ENCODE measurements at places on chromosomes 3 and 15.
A peak's percentile ranks its signal among the peaks of the same experiment; 100 is the strongest.

DNA sequence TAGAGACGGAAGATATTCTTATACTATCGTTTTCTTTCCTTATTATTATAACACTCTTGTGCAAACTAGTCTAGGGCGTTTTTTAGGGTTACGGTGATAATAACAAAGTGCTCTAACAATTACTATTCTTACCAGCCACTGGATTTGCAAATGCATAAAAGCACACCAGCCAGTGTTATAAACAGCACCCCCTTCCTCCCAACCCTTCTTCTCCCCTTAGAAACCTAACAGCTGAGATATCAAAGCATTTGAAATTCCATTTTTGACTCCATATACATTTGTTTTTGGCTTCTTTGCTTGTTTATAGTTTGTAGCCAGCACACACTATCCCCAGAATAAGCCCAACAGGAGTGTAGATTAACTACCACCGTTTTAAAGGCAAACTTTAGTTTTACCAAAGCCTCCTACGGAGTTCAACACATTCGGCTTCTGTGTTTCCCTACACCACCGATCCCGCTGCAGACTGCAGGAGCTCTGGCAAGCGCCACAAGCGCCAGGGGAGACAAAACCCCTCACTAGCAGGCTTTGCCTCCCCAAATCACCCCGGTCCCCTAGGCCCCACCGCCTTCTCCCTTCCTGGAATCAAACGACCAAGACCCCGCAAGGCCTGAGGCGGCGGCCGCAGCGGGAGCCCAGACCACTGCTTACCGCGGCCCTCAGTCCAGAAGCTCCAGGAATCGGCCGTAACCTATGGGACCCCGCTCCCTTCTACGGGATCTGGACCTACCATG, 461 bp downstream of the COPB2 start:
- DNase-seq: no peak

DNA sequence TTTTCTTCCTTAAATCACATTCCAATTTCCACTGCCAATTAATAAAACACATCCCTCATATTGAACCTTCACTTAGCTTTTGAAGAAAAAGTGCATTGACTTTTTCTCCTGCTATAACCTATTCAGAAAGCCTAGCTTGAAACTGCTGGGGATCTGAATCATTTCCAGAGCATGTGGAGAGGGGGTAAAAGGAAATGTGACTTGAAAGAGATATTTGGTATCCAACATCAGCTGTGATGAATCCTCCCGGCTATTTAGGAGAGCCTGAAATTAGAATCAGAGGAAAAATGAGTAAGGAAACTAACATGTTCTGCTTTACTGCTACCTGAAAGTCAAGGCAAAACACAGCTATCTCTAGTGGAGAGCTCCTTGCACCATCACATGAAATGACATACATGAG, 2.6 kb upstream of the GNB5 start:
- no peak for DNase-seq

DNA sequence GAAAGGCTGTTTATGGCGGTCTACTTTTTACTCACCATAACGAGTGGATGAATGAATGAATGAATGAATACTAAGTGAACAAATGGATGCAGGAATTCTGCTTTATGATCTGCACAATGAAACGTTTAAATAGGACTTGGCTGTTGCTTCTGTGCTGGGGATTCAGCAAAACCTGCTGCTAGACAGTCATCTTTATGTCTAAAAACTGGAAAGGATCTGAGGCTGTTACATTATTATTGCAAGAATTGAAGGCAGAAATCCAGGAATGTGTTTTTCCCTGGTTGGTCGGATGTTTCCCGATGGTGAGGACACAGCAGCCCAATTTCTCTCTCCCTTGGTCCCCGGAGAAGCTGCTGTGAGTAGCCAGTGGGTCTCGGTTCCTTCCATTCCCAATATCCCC, 94.2 kb downstream of the GABRG3 start:
- no peak for DNase-seq

DNA sequence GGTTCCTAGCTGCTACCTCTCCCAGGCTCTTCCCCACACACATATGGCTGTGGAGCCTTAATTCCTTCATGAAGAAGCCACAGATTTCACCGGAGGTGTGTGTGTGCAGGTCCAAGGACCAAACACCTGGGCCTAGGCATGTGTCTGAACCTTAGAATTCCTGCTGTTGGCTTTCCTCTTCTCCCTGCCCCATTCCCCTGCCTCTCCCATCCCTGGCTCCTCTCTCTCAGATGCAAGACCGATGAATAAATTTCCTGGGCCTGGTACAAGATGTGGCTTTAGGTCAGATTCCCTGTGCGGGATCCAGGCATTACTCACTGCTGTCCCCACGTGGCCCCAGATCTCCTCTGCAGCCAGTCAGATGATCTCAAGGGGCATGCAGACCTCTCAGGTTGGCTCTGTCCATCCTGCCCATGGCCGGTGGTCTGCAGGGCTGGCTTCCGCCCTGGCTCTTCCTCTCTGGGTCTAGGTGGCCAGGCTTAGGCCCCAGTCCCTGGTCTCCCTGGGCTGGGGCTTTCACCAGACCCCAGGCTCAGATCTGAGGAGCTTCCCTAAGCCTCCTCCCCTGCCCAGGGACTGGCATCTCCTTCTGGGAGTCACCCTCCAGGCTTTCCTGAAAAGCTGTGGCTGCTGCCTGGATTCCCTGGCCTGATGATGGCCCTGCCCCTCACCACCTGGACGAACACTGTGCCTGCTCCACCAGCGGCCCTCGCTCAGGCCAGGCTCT, 20.5 kb downstream of the CCR9 start:
- no peak for DNase-seq

DNA sequence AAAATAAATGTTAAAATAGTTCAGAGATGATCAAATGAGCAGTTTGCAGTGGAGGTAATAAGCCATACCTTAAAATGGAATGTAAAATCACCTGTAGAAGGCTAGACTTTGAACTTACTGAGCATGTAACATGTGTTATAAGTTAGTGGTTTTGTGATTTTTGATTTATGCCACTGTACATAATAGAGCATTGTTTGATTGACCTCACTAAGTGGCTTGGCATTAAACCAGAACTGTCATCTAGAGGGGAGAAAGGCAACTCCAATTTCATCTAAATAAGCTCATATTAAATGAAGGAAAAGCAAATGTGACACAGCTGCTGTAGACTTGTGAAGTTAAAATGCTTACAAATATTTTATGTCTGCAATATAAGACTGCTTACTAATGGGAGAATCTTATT, 387.9 kb downstream of the ZIC1 start:
- DNase-seq: no peak

- no peak for DNase-seq
Observed at GRCh38 chr3:48273594-48274211, 32.8 kb downstream of the ZNF589 start.

DNA sequence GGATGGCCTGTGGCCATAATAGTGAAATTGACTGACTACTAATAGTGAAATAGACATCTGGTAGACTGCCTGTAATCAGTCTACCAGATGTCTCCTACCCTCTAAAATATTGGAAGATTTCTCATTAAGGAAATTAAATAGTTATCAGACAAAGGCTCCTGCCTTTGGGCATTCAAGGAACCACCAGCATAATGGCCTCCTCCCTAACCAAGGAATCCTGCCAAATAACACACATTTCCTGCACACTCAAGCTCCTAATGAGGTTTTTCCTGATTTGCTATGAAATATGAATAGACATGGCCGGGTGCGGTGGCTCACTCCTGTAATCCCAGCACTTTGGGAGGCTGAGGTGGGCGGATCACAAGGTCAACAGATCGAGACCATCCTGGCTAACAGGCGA, 14.6 kb downstream of the NUSAP1 start:
- DNase-seq: no peak

- DNase-seq: no peak
Observed at GRCh38 chr3:120162400-120162799, 68.2 kb upstream of the GSK3B start.

DNA sequence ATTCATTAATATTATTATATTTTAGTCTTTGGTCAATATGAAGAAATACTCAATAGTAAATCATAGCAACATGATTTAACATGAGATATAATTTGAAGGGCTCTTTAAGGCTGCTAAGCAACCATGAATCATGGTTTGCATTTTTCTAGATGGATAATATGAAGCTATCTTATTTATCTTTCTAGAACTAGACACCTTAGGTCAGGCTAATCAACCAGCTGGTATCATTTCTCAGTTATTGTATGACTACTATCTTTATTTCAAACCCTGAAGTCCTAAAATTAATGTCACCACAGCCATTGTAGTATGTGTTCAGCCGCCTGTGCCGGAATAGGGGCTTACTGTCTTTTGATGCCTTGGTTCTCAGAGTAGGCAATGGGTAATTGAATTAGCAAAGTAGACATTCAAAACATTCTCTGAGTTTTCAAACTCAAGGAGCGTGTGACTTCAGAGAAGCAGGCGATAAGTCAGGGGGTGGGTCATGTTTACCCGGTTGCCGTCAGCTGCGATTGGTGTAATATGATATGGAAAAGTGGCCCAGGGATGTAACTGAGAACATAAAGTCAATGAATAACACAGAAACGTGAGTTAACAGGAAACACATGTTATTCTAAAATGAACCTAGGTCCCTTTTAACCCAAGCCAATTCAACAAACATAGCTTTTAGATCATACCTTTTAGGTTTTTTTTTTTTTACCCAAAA, 93.4 kb upstream of the CTDSPL start:
- no peak for DNase-seq

DNA sequence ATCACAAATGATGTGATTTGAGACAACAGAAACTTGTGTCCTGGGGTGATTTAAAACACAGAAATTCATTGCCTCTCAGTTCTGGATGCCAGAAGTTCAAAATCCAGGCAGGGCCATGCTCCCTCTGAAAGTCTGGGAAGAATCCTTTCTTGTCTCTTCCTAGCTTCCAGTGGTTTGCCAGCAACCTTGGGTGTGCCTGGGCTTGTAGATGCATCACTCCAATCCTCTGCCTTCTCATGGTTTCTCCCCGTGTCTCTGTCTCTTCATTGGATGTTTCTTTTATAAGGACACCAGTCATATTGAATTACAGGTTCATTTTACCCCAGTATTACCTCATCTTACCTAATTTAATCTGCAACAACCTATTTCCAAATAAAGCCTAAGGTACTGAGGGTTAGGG, 16.7 kb downstream of the ZPLD1 start:
- DNase-seq: no peak

DNA sequence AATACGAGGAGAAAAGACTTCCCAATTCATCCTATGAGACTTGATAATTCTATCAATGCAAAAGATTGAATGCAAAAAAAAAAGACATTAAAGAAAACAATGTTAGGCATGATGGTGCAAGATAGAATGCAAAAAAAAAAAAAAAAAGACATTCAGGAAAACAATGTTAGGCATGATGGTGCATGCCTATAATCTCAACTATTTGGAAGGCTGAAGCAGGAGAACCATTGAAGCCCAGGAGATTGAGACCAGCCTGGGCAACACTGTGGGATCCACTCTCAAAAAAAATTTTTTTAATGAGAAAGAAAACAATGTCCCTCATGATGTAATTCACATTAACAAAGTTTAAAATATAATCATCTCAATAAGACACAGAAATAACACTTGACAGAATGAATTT, 75.9 kb downstream of the MYO9A start:
- DNase-seq: no peak

- DNase-seq: no peak
Observed at GRCh38 chr15:68465861-68466560, 34.0 kb upstream of the ITGA11 start.

GRCh38 chr15:74580538-74581350, 34.9 kb upstream of the CLK3 start:
- no peak for DNase-seq

GRCh38 chr3:69791919-69792399, 52.7 kb downstream of the MITF start:
- no peak for DNase-seq

- no peak for DNase-seq
Observed at GRCh38 chr3:33980252-33980651, 181.8 kb downstream of the PDCD6IP start.

DNA sequence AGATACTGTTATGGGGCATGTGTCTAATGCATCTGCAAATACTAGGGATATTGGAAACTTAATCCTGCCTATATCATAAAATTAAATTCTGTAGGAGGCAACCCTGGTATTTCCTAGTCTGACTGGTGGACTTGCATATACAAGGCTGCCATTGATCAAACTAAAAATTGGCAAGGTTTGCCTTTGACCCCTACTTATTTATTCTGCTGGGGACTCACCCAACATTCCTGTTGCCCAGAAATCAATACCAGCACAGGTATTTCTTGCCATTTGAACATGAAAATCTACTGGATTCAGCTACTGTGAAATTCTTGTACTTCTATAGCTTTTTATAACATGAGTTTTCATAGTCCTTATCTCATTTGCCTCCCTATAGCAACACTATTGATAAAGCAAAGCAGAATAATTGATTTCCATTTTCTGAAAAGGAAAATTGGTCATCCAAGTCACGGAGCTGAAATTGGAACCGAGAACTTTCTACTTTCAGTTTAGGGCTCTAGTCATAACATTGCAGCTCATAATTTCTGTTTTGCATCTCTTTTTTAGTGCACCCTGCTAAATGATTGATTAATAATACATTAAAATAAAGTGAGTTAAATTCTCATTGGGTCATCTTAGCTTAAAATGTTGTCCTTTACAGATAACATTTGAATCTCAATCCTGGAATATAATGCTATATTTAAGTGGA, 365.2 kb downstream of the MFSD1 start:
- DNase-seq: no peak

DNA sequence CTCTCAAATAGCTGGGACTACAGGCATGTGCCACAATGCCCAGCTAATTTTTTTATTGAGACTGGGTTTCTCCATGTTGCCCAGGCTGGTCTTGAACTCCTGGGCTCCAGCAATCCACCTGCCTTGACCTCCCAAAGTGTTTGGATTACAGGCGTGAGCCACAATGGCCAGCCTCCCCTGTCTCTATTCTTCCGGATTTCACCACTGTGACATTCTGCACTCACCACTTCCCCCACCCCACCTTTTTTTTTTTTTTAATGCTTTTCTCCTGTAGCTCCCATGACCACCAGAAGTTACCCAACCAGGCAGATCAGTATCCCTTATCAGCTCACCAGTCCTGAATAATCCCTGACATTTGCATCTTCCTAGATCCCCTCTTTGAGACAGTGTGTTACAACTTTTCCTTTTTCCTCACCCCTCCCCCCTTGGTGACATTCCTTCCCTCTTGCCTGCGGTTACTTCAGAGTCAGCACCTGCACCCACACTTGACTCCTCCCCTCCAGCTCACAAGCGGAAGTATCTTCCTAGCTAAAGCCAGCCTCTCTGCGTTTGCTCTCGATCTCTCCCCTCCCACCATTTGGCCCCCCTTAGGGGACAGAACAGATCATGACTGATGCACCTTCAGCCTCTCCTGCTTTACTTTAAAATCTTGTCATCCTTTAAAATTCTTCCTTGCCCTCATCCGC, 13.5 kb upstream of the ZNF592 start:
- peak; percentile 31 for DNase-seq

DNA sequence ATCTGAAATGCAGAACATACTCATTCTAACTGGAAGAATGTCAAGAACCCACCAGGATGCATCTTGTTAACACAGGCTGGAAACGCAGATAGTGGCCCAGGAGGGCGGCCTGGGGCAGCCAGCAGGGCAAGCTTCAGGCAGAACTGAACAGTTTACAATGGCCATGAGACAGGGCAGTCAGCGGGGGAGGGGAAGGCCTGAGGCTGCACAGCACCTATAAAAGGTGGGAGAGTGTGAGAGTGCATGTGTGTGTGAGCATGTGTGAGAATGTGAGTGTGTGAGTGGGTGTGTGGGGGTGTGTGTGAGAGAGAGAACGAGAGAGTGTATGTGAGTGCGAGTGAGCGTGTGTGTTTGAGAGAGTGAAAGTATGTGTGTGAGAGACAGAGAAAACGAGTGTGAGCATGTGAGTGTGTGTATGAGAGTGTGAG, 26.8 kb upstream of the SLCO2A1 start:
- DNase-seq: no peak
